ENCODE measurements at places on chromosomes 2 and 18. TPM values are rescaled to one million over a fixed set of nuclear protein-coding genes. Genes with fewer than 3 reads are reported as not detected.
A peak's percentile ranks its signal among the peaks of the same experiment; 100 is the strongest.

- DNase-seq, result no peak
Observed at GRCh38 chr2:70095720-70096670, 8.7 kb downstream of the PCBP1 start.

- no peak for DNase-seq
Observed at GRCh38 chr2:86672027-86672545, 48.0 kb upstream of the RMND5A start.

GRCh38 chr2:224596289-224596688 lies 11.1 kb upstream of the CUL3 start:
- no peak for DNase-seq

DNA sequence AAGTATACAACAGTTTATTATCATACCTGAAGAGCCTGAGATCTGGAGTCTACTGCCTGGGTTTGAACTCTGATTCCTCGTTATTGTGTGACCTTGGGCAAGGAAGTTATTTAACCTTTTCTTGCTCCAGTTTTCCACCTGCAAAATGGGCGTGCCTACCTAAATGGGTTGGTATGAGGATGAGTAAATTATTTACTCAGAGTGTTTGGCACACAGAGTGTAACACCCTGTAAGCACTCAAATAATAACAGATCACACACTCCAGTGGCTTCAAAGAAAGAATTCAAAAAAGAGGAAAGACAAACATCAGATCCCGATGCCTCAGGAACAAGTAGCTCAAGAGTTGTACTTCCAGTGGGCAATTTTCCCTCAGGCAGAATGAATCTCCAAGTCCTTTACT lies 2.4 kb downstream of the SRD5A2 start:
- DNase-seq, result no peak

DNA sequence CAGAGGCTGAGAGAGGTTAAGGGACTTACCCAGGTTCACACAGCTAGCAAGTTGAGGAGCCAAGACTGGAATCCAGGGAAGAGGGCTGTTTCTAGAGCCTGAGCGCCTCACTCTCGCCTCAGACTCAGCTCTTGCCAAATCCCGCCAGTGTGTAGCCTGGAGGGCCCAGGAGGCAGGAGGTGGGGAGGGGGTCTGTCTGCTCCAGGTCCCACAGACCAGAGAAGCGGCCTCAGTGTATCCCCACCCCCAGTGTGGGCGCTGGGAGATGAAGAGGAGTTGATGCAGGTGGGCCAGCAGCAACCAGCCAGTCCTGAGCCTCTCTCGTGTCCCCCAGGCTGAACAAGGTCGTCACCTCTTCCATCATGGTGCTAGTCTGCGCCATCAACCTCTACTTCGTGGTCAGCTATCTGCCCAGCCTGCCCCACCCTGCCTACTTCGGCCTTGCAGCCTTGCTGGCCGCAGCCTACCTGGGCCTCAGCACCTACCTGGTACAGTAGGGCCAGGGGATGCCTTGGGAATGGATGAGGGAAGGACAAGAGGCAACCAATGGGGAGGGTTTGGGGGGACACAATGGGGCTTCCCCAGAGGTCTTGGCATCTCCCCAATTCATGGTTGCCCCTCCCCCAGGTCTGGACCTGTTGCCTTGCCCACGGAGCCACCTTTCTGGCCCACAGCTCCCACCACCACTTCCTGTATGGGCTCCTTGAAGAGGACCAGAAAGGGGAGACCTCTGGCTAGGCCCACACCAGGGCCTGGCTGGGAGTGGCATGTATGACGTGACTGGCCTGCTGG lies 5.2 kb upstream of the CTDSP1 start:
- DNase-seq, result peak; percentile 38

DNA sequence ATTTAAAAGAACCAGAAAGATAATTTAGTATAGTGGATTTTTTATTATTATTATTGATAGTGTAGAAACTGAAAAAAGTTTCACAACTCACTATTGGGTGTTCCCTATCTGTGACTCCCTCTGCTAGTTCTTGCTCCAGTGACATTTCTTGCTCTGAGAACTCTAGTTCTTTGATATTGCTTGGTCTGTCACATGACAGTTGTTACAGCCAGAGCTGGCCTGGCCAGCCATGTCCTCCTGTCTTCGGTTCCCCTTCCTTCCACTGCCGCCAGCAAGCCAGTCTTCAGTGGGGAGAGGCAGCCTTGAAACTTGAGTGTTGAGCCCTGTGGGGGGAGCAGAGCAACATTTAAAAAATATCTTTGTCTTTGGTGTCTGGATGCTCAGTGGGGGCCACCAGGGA lies 7.6 kb upstream of the THOC1 start:
- DNase-seq, result no peak

GRCh38 chr2:240412211-240412861 lies 23.1 kb upstream of the GPC1 start:
- DNase-seq, result peak; percentile 10

DNA sequence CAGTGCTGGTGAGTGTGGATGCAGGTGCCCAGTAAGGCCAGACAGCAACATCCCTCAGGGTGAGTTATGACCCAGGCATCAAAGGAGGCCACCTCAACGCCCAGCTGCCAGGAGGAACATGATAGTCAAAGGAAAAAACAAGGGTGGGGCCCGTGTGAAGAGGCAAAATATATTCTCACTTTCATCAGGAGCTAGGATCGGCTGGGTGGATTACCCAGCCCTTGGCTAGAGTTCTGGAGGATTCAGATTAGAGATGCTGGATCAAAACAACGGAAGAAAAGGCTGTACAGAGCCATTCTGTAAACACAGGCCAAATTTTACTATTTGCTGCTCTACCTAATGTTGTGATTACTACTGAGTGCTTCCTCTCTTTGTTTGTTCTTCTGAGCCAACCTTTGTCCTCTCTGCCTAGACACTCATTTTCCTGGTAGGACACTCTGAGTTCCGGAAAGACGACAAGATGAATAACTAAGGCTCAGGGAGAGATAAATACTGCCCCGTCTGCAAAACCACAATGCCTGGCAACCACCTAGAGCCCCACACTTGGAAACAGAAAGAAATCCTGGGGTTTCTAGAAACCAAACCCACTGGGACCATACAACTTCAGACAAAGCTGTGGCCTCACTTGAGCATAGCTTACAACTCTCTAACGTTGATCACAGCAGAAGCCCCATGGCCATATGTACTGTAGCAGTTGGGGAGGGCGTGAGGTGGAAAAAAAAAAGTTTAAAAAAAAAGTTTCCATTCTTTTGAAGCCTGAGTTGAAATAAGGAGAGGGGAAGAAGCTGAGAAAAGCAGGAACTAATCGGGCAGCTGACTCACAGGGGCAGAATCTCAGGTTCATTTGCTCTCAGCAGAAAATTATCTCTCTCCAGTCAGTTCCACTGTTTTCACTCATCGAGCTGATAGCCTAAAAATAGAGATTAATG lies 17.8 kb upstream of the PMAIP1 start:
- DNase-seq, result no peak

DNA sequence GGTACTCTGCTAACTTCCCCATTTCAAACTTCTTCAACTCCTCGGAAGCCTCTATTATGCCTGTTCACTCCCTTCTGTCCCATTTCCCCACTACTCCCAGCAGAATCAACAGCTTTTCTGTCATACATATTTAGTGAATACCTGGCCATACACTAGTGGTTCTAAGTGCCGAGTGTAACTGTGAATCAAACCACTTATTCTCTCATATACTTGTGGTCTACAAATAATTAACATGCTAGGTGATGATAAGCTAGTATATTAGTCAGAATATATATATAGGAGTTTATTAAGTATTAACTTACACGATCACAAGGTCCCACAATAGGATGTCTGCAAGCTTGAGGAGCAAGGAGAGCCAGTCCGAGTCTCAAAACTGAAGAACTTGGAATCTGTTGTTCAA lies 150.7 kb downstream of the CCDC102B start:
- DNase-seq, result no peak

DNA sequence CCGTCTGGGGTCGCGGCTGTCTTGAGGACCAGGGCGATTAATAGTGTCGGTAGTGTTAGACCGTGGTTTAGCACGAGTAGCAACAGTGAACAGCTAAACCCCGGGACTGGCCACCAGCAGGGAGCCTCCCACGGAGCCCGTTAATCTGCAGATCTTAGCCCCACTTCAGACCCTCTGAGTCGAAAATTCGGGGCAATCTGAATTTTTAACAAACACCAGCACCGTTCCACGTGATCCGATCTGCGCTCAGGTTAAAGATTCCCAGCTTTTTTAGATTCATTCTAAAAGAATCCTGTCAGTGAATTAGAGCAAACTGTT lies 479 bp upstream of the ATP5F1A start:
- DNase-seq, result no peak

DNA sequence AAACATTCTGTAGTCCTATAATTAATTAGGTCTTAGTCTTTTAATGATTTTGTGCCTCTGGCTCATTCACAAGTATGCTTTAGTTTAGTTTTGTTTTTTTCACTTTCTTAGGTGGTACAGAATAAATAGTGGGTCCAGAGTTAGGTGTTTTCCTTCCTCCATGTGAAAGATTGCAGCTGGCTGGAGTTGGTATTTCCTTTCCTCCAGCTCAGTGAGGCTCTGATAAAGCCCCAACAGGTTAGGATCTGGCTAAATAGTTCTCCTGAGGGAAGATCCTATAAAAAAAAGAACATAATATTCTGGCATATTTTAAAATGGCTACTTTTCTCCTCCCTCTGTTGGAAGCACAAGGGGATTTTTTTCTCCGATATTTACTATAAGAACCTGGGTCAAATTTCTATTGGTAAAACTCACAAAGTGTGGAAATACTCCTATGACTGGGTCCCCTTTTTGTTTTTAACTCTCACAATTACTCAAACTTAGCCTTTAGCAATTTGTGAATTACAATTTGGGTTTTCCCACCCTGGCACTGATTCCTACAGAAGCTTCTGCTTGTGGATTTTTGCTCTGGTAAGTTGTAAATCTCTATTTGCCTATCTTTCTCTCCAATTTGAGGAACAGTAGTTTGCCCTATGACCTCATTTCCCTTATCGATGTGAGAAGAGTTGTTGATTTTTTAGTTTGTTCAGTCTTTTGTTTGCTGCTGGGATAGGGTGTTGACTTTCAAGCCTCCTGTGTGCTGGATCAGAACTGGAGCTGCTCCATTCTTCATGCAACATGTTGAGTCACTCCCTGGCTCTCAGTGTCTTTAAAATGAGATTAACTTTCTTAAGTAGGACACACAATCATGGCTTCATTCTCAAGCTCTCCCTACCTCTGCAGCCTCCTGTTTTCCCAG lies 500.9 kb downstream of the RNF144A start:
- DNase-seq, result no peak

GRCh38 chr2:215262741-215263362 lies 49.0 kb upstream of the ATIC start:
- DNase-seq, result no peak

GRCh38 chr18:63299837-63300745 lies 19.5 kb downstream of the BCL2 start:
- no peak for DNase-seq

- DNase-seq, result no peak
Observed at GRCh38 chr2:14626873-14627272, 5.6 kb upstream of the LRATD1 start.

- DNase-seq, result no peak
Observed at GRCh38 chr18:78857314-78858150, 122.1 kb upstream of the SALL3 start.

GRCh38 chr2:17800219-17800618 lies 16.0 kb upstream of the MSGN1 start:
- no peak for DNase-seq

DNA sequence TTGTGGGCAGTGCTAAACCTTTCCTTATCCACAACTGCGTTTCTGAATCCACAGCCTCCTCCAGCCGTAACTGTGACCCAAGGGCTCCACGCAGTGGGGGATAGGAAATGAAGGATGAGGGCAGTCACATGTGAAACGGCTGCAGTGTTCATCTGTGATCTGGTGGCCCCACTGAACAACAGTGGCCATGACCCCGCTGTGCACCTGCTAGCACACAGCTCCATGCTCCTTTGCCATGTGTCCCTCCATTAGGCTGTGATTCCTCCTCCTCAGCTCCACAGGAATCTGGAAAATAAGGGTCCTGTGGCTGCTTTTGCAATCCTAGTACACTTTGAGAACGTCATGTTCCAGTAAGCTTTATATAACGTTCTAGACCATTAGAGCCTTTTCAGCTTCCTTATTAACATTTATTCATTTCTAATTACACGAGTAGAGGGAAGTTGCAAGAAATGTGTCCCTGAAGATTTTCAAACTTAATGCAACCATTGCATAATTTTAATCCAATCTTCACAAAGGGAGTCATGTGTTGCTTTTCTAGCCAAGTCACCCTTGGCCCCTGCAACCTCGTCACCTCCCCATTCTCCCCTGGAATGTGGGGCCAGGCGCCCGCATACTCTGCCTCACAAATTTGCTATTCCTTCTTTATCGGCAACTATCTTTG lies 7.1 kb upstream of the NAPG start:
- no peak for DNase-seq

- DNase-seq, result no peak
Observed at GRCh38 chr2:160632084-160632975, 138.7 kb upstream of the RBMS1 start.

- DNase-seq, result no peak
Observed at GRCh38 chr18:49658823-49659404, 97.1 kb downstream of the LIPG start.

- DNase-seq, result peak; percentile 35
Observed at GRCh38 chr2:149544692-149545091, 42.9 kb downstream of the MMADHC start.

GRCh38 chr2:112019569-112019982 lies 35.5 kb upstream of the TMEM87B start:
- no peak for DNase-seq

GRCh38 chr18:63550068-63550467 lies 7.9 kb downstream of the SERPINB12 start:
- no peak for DNase-seq

GRCh38 chr2:224666951-224667553 lies 49.1 kb downstream of the CCDC195 start:
- DNase-seq, result no peak

- no peak for DNase-seq
Observed at GRCh38 chr18:10805587-10806118, 279.8 kb downstream of the NAPG start.

DNA sequence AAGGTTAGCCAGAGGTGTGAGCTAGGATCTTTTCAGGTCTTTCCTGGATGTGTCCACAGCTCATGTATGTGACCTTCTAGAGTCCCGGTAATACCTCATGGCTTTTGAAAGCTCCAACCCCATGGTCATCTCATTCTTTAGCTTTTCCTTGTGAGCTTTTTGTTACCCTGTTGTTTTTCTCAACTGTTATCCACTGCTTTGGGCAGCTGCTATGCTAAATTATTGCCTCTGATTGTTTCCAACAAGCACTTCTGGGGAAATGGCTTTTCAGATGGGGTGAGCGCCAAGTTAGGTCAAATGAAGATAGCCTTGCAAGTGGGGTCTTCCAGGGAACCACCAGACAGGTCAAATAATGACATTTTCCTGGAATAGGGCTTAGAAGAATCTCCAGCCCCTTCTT lies 27.9 kb downstream of the ME2 start:
- no peak for DNase-seq

- DNase-seq, result no peak
Observed at GRCh38 chr2:183291436-183291835, 167.2 kb downstream of the NUP35 start.

- no peak for DNase-seq
Observed at GRCh38 chr2:235444101-235444597, 49.7 kb upstream of the AGAP1 start.

The CD8A gene
- 208 TPM for total RNA-seq

The SULT1C4 gene
- not detected for total RNA-seq

The ACMSD gene
- not detected for total RNA-seq

The C2orf81 gene
- total RNA-seq, result 3.2 TPM

The TMEM163 gene
- total RNA-seq, result 11.6 TPM

The DBI gene
- 85.1 TPM for total RNA-seq

The UGT1A8 gene
- not detected for total RNA-seq

The ST6GAL2 gene
- not detected for total RNA-seq

The ACTG2 gene
- not detected for total RNA-seq

The RAMP1 gene
- 4.9 TPM for total RNA-seq

The REG3G gene
- not detected for total RNA-seq

The UPP2 gene
- total RNA-seq, result not detected

The SS18 gene
- 77.7 TPM for total RNA-seq

The OSR1 gene
- total RNA-seq, result not detected

The FTCDNL1 gene
- total RNA-seq, result 0.95 TPM

The SIGLEC15 gene
- total RNA-seq, result not detected
